CD14-positive monocyte (primary cell): ENCODE measurements at places on chromosomes 11 and 22. TPM values are rescaled to one million over a fixed set of nuclear protein-coding genes. Genes with fewer than 3 reads are reported as not detected.

DNA sequence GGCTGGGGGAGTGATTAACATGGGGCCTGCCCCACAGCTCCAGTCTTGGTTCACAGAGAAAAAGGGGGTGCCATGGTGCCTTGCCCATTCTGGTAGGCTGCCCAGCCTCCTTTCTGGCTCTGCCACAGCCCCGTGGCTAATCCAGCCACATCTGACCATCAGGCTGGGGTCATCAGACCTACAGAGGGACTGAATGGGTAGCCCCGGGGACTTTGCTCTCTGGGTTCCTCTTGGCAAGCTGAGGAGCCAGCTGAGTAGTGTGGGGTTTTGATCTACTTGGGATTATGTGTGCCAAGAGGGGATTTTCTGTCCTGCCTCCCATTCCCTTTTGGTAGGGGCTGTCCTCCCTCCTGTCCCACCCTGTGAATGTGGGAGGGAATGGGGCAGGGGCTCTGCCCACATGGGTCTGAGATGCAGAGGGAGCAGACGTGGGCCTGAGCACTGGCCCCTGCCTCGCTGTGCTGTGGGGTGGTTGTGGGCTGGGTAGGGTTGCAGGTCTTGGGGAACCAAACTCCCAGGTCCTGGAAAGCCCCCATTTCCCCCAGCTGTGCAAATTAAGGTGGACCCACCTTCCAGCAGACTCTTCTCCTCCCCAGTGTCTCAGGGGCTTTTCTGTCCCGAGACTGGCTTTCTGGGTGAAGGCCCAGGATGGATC is 32.0 kb downstream of the CD82 start:
- no peak for DNase-seq

- no peak for DNase-seq
These were observed 65.9 kb upstream of the BLID start for GRCh38 chr11:122181893-122182292.

- DNase-seq = no peak
These were observed 511 bp downstream of the DGKZ start for GRCh38 chr11:46347637-46348311.

- no peak for DNase-seq
These were observed 461.3 kb downstream of the DLG2 start for GRCh38 chr11:85165819-85166218.

The CYB5R2 gene
- 0.52 TPM for polyA plus RNA-seq

The KCNJ1 gene
- 0.12 TPM for polyA plus RNA-seq
